Vagina (tissue), 2 donors: ENCODE measurements at places on chromosomes 3 and 15. TPM values are rescaled to one million over a fixed set of nuclear protein-coding genes. Genes with fewer than 3 reads are reported as not detected.
A peak's percentile ranks its signal among the peaks of the same experiment; 100 is the strongest.

DNA sequence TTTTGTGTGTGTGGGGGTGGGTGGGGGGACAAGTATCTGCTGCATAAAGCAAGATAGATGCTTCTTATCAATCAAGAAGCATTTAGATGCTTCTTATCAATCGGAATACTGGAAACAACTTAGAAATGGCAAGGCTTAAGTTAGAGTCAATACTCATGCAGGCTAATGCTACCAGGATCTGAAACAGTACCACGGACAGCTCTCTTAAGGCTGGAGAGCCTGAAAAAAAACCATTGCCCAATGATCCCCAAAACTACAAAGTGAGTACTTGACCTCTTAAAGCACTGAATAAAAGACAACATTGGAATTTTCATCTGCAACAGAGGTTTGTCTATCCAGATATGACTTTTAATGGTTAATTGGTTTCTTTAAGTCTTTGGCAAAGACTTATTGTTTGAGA, 262.3 kb downstream of the GAP43 start:
- H3K4me3 ChIP-seq = no peak overlapping the region
- DNase-seq = no peak
- no peaks in the 10 kb centered on the region for H3K4me1 ChIP-seq
- H3K27ac ChIP-seq = no peak overlapping the region
- no peaks in the 10 kb centered on the region for H3K36me3 ChIP-seq

DNA sequence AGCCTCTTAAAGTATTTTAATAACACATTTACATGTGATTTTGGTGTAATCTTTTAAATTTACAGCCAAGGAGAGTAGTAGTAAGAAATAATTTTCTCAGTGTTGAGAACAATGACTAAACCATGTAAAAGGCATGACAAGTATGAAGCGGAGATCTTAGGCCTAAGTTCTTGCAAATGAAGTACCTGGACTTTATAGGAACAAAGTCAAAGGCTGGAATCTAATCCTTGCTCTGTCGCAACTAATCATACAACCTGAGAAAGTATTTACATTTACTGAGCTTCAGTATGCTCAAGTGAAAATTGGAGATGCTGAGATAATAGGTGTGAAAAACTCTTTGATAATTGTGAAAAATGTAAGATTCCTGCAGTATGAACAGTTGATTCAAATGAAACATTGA, 86.4 kb upstream of the VGLL3 start:
- H3K36me3 ChIP-seq = no peaks in the 10 kb centered on the region
- H3K4me1 ChIP-seq = no peaks in the 10 kb centered on the region
- H3K27ac ChIP-seq = no peak overlapping the region

DNA sequence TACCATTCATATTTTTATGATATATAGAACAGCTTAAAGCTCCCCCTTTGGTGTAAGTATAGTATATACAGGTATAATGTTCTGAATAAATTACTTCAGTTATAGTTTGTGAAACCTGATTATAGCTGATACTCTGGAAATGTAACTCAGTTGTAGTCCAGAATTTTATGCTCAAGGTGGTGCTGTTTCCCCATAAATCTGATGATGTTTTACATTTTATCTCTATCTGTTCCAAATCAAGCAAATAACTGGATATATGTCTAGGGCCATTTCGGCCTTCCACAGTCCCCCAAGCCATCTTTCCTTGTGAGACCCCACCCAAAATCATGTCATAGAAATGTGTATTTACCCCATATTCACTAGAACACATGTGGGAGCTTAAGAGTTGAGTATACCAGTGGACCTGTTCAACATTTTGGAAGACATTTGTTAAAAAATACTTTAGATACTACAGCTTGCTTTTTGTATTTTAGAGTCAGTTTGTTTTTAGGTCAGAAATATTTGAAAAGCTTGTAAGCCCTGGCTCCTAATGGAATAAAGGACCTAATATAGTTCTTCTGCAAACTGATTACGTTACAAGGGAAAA, 107.1 kb downstream of the ATG7 start:
- no peak for DNase-seq
- no peak overlapping the region for H3K4me3 ChIP-seq
- no peaks in the 10 kb centered on the region for H3K27me3 ChIP-seq
- no peak overlapping the region for H3K27ac ChIP-seq

DNA sequence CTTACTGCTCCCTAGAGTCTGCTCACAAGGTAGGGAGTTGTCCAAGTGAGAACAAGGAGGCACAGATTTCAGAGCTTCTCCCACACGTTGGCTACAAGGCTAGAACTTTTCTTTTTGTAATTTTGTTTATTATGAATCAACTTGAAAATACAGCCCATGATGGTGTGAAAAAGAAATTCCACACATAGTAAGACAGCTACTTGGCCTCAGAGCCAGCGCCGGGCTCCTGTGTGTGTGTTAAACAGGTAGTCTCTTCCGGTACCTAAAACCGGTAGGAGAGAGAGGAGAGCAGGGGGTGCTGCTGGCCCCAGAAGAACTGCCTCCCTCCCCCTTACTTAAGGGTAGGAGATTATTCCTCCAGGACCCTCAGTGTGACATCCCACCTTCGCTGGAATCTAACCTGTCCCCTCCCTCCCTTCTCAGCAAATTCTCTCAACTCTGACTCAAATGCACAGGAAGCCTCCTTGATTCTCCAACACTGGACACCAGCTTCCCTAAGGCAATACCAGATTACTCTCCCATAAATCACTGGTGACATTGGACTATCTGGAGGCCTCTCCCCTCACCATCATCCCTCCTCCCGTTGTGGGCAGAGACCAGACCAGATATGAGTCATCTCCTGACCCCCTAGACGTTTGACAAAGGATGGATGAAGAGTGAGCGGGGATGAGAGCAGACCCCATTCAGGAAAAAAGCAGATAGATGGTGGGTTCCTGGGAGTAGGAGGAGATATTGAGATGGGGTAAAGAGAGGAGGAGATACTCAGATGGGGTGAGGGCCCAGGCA, 4.5 kb upstream of the IP6K1 start:
- no peak for DNase-seq
- H3K27me3 ChIP-seq = no peaks in the 10 kb centered on the region
- no peak overlapping the region for H3K4me3 ChIP-seq
- H3K27ac ChIP-seq = no peak overlapping the region

GRCh38 chr15:32042269-32042972, 12.1 kb downstream of the CHRNA7 start:
- no peak overlapping the region for H3K27ac ChIP-seq
- no peaks in the 10 kb centered on the region for H3K4me1 ChIP-seq
- no peaks in the 10 kb centered on the region for H3K36me3 ChIP-seq
- no peak overlapping the region for H3K4me3 ChIP-seq
- DNase-seq = no peak
- H3K27me3 ChIP-seq = no peaks in the 10 kb centered on the region

DNA sequence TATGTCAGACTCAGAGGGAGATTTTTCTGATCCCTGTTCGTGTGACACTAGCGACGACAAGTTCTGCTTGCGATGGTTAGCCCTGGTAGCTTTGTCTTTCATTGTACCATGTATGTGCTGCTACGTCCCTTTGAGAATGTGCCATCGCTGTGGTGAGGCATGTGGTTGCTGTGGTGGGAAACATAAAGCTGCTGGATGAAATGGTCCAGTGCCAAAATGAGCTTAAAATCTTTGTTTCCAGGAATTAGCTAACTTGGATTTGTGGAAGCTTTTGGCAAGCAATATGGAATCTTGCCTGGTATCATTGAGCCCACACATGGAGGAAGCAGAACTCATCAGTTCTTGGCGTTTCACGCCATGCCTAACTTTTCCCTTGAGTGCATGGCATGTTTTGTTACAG, 98.8 kb downstream of the SPRED1 start:
- H3K4me3 ChIP-seq = no peak overlapping the region
- no peak overlapping the region for H3K27ac ChIP-seq
- H3K27me3 ChIP-seq = no peaks in the 10 kb centered on the region
- no peaks in the 10 kb centered on the region for H3K4me1 ChIP-seq
- peaks cover 8% of the 10 kb centered on the region for H3K36me3 ChIP-seq

GRCh38 chr3:11168881-11169805, 14.8 kb downstream of the HRH1 start:
- H3K36me3 ChIP-seq = no peaks in the 10 kb centered on the region
- DNase-seq = no peak
- H3K4me3 ChIP-seq = no peak overlapping the region
- H3K27me3 ChIP-seq = no peaks in the 10 kb centered on the region
- H3K4me1 ChIP-seq = peaks cover 68% of the 10 kb centered on the region
- peak overlapping the region; percentile 44 for H3K27ac ChIP-seq

The KBTBD13 gene
- not detected for total RNA-seq

- H3K27me3 ChIP-seq = no peaks in the 10 kb centered on the region
- H3K27ac ChIP-seq = peak overlapping the region; percentile 78
- H3K4me3 ChIP-seq = no peak overlapping the region
- DNase-seq = no peak
- H3K4me1 ChIP-seq = peaks cover 31% of the 10 kb centered on the region
- no peaks in the 10 kb centered on the region for H3K36me3 ChIP-seq
These were observed 59.4 kb downstream of the TMEM44 start for GRCh38 chr3:194573680-194574437.
